ENCODE measurements at places on chromosomes 16 and 17.

GRCh38 chr16:20901436-20902112 is 1.0 kb downstream of the LYRM1 start:
- no peak for DNase-seq
- peak overlapping the region; percentile 50 for H3K4me3 ChIP-seq
- peak overlapping the region; percentile 94 for H3K27ac ChIP-seq
- H3K4me1 ChIP-seq: peaks cover 55% of the 10 kb centered on the region
- no peaks in the 10 kb centered on the region for H3K27me3 ChIP-seq

- no peaks in the 10 kb centered on the region for H3K36me3 ChIP-seq
- H3K27me3 ChIP-seq: no peaks in the 10 kb centered on the region
- peaks cover 5% of the 10 kb centered on the region for H3K4me1 ChIP-seq
- H3K4me3 ChIP-seq: no peak overlapping the region
Measured at GRCh38 chr17:57567251-57567650, 177.8 kb downstream of the CCDC182 start.

- H3K27me3 ChIP-seq: no peaks in the 10 kb centered on the region
- peaks cover 28% of the 10 kb centered on the region for H3K4me1 ChIP-seq
- H3K27ac ChIP-seq: peak overlapping the region; percentile 97
- H3K4me3 ChIP-seq: no peak overlapping the region
- no peak for DNase-seq
Measured at GRCh38 chr16:30743716-30744115, 4.5 kb upstream of the PHKG2 start.

- no peaks in the 10 kb centered on the region for H3K4me1 ChIP-seq
- DNase-seq: peak; percentile 90
- peak overlapping the region; percentile 73 for H3K27ac ChIP-seq
- H3K36me3 ChIP-seq: peaks cover 23% of the 10 kb centered on the region
Measured at GRCh38 chr17:28710861-28711722, 596 bp downstream of the PROCA1 start.

GRCh38 chr16:88491560-88492310 is 38.7 kb downstream of the ZFPM1 start:
- H3K36me3 ChIP-seq: no peaks in the 10 kb centered on the region
- no peak overlapping the region for H3K4me3 ChIP-seq
- H3K27me3 ChIP-seq: no peaks in the 10 kb centered on the region
- H3K4me1 ChIP-seq: no peaks in the 10 kb centered on the region
- no peak for DNase-seq

GRCh38 chr17:76447931-76448652 is 4.9 kb downstream of the UBE2O start:
- no peaks in the 10 kb centered on the region for H3K36me3 ChIP-seq
- DNase-seq: no peak
- peak overlapping the region; percentile 81 for H3K27ac ChIP-seq

DNA sequence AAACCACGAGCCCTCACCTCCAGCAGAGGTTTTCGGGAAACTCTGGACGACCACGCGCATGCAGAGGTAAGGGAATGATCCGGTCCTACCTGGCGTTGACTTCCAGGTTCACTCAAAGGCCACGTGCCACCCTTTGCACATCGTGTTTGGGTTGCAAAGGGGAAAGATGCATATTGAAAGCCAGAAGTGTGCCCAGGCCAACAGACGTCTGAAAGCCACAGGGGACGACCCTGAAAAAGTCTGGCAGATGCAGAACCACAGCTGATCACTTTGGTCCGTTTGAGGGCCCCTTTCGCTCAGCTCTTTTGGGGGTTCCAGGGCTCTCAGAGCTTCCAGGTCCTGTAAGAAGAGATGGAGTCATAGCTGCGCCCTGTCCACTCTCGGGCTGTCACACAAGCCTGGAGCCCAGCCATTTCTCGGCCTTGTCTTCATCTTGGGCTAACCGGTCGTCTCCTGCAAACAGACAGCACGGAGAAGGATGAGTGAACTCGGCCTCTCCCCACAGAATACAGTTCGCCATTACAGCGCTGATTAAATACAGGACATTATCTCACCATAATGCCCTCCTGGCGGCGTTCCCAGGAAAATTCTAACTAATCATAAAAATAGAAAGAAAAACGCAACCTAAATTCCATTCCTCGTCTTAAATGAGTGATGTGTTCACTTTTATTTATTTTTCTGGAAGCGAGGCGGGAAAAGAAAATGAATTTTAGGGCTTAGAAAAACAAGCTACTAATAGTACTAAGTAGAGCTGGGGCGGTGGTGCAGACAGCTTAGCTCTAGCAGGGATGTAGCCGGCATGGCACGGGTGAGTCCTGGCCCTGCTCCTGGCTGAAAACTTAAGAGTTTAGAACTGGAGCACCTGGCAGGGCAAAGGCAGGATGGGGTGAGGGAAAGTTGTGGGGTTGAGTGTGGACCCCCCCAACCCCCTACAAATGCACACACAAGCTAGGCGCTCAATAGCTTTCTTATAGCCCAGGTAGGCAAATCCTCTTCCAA is 45.5 kb upstream of the ZFHX3 start:
- no peaks in the 10 kb centered on the region for H3K27me3 ChIP-seq
- H3K27ac ChIP-seq: no peak overlapping the region
- peaks cover 14% of the 10 kb centered on the region for H3K4me1 ChIP-seq

DNA sequence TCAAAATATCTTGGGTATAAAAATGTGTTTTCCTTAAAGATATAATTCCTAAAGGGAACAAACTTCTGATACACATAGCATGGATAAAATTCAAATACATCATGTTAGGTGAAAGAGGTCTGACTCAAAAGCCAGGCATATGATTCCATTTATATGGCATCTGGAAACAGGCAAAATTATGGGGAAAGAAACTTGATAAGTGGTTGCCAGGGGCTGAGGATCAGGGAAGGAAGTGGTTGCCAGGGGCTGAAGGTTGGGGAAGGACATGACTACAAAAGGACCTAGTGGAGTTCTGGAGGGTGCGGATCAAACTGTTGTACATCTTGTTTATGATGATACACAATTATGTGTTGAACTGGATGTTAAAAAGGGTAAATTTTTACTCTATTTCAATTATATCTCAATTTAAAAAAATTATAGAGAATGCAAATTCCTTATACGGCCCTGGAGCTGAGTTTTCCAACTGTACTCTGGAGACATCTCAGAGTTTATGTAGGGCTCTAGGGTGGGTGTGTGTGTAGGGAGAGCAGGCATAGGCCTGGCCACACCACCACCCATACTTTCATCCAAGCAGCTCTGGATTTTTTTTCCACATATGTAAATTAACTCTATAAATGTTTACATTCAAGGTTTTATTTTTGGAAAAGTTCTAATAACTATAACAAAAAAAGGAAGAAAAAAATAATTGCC is 55.0 kb downstream of the AMFR start:
- H3K27me3 ChIP-seq: no peaks in the 10 kb centered on the region
- H3K27ac ChIP-seq: no peak overlapping the region
- no peaks in the 10 kb centered on the region for H3K4me1 ChIP-seq
- peaks cover 46% of the 10 kb centered on the region for H3K36me3 ChIP-seq

- H3K4me1 ChIP-seq: peaks cover 58% of the 10 kb centered on the region
- H3K27ac ChIP-seq: no peak overlapping the region
- DNase-seq: no peak
- 0 out of 2 replicates have a peak, but pooled peaks cover 10% of the 10 kb centered on the region for H3K36me3 ChIP-seq
- H3K27me3 ChIP-seq: no peaks in the 10 kb centered on the region
Measured at GRCh38 chr17:77369544-77369971, 228.8 kb downstream of the SEC14L1 start.

DNA sequence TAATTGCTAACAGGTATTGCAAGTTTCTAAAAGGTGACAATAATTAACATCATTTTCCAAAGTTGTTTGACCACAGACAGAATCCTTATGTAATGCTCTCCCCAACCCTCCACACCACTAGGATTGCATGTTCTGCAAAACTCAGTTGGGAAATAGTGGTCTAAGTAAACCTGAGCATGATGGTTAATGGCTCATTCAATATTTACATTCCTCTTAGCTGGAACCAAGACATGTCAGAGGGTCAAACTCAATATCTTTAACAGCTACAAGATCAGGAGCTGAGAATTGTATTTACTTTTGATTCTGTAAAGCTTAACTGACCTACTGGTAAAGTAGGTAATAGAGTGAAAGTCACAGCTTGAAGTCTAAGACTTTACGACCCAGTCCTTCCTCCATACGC is 10.2 kb downstream of the MFSD6L start:
- H3K27me3 ChIP-seq: no peaks in the 10 kb centered on the region
- no peak overlapping the region for H3K27ac ChIP-seq
- no peak overlapping the region for H3K4me3 ChIP-seq
- DNase-seq: no peak
- no peaks in the 10 kb centered on the region for H3K36me3 ChIP-seq
- no peaks in the 10 kb centered on the region for H3K4me1 ChIP-seq

- no peak overlapping the region for H3K27ac ChIP-seq
- DNase-seq: no peak
- no peaks in the 10 kb centered on the region for H3K36me3 ChIP-seq
- H3K27me3 ChIP-seq: no peaks in the 10 kb centered on the region
Measured at GRCh38 chr16:47734987-47735594, 274.0 kb downstream of the PHKB start.

DNA sequence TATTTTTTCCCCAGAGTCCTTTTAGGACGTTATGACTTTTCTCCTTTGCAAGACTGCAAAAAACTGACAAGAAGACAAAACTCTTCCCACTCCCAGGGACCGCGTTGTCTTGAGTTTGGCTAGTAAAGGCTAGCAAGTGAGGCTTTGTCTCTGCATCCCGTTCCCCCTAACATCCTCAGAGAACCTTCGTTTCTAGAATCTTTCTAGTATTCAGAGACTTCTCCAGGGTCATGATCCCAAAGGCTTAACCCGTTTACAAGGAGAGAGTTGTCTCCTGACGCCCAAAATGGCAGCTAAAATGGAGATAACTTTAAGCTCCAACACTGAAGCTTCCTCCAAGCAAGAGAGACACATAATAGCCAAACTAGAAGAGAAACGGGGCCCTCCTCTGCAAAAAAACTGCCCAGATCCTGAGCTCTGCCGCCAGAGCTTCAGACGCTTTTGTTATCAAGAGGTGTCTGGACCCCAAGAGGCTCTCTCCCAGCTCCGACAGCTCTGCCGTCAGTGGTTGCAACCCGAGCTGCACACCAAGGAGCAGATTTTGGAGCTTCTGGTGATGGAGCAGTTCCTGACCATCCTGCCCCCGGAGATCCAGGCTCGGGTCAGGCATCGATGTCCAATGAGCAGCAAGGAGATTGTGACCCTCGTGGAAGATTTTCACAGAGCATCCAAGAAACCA is 843 bp downstream of the ZNF174 start:
- H3K27ac ChIP-seq: peak overlapping the region; percentile 61
- DNase-seq: no peak
- no peaks in the 10 kb centered on the region for H3K4me1 ChIP-seq
- no peaks in the 10 kb centered on the region for H3K27me3 ChIP-seq
- H3K4me3 ChIP-seq: peak overlapping the region; percentile 84
- H3K36me3 ChIP-seq: peaks cover 44% of the 10 kb centered on the region

DNA sequence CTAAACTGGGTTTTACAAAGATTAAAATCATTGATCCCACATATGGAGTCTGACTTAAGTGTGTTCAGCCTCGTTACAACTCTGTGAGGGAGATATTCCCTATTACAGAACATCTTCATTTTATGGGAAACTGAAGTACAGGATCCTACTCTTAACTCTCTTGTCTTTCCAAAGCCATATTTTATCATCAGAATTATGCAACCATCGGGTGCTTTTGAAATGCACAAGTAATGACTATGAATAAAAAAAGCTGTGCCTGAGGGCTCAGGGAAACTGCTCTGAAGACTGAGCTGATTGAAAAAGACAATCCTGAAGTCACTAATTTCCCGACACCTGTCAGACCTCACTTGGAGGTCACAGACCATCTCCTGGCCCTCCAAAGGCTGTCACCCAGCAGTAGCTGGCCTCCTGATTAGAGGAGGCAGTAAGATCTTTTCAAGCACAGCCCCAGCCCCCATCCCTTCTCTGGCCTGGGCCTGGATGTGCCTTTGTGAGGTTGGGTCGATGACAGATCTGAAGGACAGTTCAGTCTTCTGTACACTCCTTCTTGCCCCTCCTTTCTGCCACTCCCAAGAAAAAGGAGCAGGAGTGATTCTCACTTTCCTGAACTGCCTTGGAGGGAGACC is 5.6 kb downstream of the AKAP1 start:
- H3K27me3 ChIP-seq: no peaks in the 10 kb centered on the region
- no peaks in the 10 kb centered on the region for H3K36me3 ChIP-seq
- H3K27ac ChIP-seq: no peak overlapping the region
- no peak for DNase-seq
- H3K4me1 ChIP-seq: peaks cover 10% of the 10 kb centered on the region

GRCh38 chr16:73196670-73197069 is 148.7 kb upstream of the ZFHX3 start:
- H3K36me3 ChIP-seq: no peaks in the 10 kb centered on the region
- no peak for DNase-seq
- H3K27ac ChIP-seq: no peak overlapping the region
- no peaks in the 10 kb centered on the region for H3K27me3 ChIP-seq
- no peak overlapping the region for H3K4me3 ChIP-seq
- no peaks in the 10 kb centered on the region for H3K4me1 ChIP-seq

DNA sequence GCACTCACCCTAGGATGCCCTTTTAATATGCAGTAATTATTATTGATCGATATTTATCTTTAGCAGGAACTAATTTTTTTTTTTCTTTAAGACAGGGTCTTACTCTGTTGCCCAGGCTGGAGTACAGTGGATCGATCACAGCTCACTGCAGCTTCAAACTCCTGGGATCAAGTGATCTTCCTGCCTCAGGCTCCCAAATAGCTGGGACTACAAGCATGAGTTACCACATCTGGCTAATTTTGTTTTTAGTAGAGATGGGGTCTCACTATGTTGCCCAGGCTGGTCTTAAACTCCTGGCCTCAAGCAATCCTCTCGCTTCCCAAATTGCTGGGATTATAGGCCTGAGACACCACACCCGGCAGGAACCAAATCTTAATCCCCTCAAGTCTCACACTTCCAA is 29.3 kb downstream of the KIAA0753 start:
- H3K4me3 ChIP-seq: no peak overlapping the region
- H3K27ac ChIP-seq: no peak overlapping the region
- H3K36me3 ChIP-seq: peaks cover 91% of the 10 kb centered on the region

GRCh38 chr17:1997927-1998742 is 27.0 kb downstream of the RTN4RL1 start:
- H3K4me1 ChIP-seq: no peaks in the 10 kb centered on the region
- no peaks in the 10 kb centered on the region for H3K36me3 ChIP-seq
- DNase-seq: no peak
- H3K27me3 ChIP-seq: no peaks in the 10 kb centered on the region
- no peak overlapping the region for H3K27ac ChIP-seq

DNA sequence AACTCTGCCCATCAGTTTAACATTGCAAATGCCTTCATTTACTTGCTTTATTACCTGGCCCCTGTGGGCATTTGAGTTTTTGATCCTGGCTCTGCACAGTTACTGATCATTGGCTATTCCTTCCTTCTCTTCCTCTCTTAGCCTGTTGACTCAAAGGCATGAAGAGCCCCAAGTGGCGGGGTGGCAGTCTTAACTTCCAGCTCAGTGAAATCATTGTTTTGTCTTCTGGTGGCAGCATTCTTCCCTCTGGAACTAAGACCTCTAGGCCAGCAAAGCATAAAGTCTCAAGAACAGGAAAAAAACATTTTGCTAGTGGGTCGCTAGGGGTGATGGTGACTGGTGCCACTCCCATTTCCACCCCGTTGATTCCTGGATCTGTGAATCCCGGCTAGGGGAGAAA is 52.3 kb upstream of the MRTFB start:
- no peak overlapping the region for H3K27ac ChIP-seq
- DNase-seq: no peak
- H3K4me3 ChIP-seq: no peak overlapping the region
- no peaks in the 10 kb centered on the region for H3K27me3 ChIP-seq
- H3K4me1 ChIP-seq: peaks cover 7% of the 10 kb centered on the region
